ENCODE measurements at places on chromosomes 11 and 22.

GRCh38 chr22:36954251-36955014 is 41.0 kb downstream of the CSF2RB start:
- DNase-seq, result no peak

DNA sequence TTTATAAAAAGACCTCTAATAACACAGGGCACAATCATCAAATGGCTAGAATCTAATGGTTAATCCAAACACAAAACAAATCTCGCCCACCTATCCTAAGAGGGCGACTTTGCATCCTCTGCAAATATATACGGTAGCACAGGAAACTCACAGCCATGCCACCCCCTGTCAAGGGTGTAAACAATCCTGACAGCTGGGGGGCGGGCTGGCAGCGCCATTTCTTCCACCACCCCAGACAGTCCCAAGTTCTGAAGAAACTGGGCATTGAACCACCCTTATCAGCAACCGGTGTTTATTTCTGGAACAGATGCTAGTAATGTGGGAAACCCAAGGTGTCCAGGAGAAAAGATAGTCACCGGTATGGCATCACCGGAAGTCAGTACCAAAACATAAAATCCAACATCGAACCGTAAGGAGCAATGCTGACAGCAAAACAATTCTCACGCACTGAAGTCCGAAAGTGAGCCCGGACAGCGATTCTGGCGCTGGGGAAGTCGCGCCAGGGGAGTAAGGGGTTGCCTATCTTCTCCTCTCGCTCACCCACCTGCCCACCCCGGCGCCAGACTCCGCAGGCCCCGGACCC is 825 bp downstream of the FBXO3 start:
- peak; percentile 48 for DNase-seq

- no peak for DNase-seq
These were observed 426.4 kb downstream of the SHANK2 start for GRCh38 chr11:70825893-70826540.

DNA sequence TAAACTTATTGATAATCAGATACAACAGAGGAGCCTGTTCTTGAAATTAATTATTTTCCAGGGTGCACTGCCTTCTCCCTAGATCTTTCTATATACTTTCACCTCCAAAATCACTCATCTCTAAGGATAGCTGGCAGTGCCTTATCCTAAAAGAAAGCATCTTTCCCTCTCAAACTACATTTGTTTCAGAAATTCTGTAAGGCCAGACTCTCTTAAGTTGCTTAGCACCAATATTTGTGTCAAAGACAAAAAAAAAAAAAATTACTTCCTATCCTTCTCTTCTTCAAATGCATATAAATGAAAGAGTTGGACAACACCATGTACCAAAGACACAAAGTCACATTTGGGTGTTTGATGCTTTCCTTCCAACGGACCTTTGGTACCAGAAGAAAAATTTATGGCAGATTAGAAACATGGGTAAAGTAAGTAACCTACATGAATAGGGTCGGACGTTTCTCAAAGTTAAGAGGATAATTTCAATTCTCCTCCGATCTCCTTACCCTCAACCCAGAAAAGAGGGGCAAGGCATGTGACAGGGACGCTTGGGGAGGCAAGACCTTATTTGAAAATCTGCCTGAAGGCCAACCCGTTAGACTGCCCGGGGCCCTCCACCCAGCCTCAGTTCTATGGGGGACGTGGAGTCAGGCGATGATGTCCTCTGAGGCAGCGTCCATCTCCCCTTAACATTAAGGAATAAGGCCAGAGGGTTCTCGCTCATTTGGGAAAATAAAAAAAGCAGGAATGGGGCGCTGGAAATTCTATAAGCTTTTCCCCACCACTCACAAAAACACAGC is 66.3 kb downstream of the ETS1 start:
- no peak for DNase-seq

DNA sequence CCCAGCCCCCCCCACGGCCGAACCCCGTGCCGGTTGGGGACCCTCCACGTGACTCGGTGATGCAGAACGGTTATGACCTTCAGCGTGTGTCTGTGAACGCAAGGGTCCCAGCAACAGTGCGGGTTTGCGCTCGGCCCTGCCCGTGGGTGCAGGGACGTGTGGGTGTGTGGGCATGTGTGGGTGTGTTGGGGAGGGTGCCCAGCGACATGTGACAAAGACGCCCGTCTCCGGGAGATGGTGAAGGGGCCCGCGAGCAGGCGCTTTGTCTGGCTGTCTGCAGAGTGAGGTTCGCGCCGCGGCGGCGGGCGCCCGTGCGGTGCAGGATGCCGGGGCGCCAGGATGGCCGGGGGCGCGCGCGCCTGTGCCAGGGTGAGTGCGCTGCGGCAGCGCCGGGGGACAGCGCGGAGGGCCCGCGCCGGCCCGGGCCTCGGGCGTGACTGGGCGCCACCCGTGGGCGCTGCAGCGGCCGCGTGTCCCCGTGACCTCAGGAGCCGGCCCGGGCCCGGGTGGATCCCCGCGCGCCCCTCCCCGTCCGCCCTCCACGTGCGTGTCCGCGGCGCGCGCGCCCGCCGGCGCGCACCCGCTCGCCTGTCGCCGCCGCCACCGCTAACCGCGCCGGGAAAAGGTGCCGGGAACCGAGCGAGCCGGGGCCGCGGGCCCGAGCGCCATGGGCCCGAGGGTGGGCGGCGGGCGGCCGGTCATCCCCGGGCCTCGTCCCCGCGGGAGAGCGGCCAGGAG is at the start of gene LRFN4:
Gene LRFN4 (plus strand): TSS at position 569 of the 738 bp plus-strand sequence. CDS start 681 bp downstream, outside the sequence.
- peak; percentile 41 for DNase-seq

- peak; percentile 56 for DNase-seq
These were observed 17.2 kb upstream of the OR5B21 start for GRCh38 chr11:58525037-58525614.

GRCh38 chr11:63667995-63668795 is 3.0 kb downstream of the ATL3 start:
- DNase-seq, result peak; percentile 48

- DNase-seq, result no peak
These were observed 4.9 kb upstream of the ADAMTS8 start for GRCh38 chr11:130433357-130433756.

DNA sequence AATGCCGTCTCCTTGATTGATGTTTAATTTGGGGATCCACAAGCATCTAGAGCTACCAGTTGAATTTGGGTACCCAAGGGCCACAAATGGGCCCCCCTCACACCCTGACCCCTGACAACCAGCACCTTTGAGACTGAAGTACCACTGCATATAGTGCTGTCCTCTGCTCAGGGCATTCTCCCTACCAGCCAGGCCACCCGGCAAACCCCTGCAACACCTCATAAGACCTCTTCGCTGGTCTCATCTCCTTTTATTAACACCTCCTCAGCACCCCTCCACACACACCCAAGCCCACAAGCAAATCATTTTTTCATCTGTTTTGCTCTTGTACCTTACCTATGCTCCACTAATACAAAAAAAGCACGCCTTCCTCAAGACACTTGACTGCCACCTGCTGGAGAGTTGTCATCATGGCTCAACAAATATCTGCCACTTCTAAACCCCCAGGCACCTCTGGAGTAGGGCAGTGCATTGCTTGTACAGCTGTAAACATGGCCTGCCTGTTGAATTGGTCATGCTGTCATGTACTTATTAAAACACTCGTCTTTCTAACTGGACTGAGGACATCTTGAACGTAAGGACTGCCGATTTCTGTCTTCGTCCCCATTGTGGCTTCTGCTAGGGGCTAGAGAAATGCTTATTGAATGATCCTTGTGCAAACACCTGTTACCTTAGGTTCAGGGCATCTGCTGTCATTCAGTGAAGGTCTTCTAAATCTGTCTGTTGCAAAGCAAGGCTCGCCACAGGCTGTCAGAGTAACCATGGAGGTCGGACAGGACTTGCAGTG is 66.5 kb downstream of the BMAL1 start:
- DNase-seq, result peak; percentile 88

All from hematopoietic multipotent progenitor cell treated with erythropoietin and hydrocortisone succinate and interleukin-3 and kit ligand, for 6 days (in vitro differentiated cells).